H7 (cell line): ENCODE measurements at places on chromosomes 2 and 18. TPM values are rescaled to one million over a fixed set of nuclear protein-coding genes. Genes with fewer than 3 reads are reported as not detected.

DNA sequence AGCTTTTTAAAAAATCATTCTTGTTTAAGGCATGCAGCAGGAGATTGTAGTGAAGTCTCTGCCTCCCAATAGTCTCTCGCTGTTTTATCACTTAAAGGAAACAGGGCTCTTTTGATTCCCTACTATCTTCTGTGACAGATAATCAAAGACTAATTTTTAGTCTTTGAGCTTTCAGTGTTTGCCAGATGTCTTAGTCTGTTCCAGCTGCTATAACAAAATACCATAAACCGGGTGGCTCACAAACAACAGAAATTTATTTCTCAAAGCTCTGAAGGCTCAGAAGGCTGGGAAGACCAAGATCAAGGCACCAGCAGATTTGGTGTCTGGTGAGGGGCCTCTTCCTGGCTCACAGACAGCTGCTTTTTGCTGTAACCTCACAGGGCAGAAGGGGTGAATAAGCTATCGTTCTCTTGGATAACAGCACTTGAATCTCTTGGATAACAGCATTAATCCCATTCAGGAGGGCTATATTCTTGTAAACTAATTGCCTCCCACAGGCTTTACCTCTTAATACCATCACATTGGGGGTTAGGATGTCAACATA, 37.8 kb upstream of the STAT4 start:
- no peak for DNase-seq

DNA sequence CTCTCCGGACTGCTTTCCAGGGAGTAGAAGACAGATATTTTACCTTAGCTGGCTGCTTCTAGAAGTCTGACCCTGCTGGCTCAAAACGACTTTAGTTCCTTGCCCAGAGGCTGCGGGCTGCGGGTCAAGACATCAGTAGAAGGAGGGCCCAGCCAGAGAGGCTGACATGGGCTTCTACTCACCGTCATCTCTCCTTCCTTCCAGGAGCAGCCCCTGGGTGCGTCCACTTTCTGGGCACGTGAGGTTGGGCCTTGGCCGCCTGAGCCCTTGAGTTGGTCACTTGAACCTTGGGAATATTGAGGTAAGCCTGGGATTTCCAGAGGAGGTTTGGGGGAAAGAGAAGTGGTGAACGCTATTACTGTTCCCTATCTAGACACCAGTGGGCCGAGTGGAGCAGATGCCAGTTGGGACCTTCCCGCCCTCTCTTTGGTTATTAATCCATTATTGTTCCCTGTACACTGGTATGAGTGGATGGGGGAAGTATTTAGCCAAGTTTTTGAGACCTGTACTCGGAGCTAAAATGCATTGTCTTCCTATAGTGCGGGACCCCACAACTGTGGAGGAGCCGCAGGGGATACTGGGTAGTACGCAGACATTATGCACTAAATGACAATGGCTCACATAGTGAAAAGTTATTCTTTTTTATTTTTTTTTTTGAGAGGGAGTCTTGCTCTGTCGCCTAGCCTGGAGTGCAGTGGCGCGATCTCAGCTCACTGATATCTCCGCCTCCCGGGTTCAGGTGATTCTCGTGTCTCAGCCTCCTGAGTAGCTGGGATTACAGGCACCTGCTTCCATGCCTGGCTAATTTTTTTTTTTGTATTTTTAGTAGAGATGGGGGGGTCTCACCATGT, 26.3 kb upstream of the CASP8 start:
- no peak for DNase-seq

The CCDC68 gene
- total RNA-seq: 0.10 TPM in 1 of 2 replicates, not detected in the other

The LPIN2 gene
- total RNA-seq: 10.8 and 11.8 TPM in 2 replicates

DNA sequence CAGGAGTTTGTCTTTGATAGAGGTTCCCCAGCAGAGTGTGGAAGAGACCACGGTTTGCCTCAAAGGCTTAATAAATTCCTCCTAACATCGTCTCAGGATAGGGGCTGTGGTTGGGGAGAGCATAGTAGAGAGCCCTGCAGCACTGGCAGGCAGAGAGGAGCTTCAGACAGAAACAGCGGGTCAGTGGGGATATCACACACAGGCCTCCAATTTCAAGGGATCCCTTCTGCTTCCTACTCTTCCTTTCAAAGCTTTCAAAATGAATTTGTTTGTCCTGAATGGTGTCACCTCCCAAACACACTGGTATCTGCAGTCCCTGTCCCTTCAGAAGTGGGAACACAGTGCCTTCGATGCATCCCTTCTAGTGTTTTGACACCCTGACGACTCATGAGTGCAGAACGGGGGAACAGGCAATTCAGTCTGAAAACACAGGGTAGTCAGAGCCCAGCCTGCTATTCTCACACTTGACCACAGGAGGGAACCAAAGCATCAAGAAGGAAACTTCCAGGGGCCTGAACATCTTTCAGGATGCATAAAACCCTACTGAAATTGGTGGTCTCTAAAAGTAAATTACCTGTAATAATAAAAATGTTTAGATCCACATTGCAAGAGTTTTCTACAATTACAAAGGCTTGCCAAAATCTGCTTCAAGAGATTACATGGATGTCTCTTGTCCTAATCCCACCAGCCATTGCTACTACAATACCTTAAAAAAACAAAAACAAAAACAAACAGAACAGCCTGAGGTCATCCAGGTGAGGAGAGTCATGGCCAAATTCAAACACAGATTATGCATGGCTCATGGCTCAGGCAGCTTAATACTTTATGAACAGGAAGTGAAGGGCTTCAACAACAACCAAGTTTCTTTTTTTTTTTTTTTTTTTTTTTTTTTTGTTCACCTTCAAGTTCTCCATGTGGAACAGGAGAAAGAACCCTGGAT, 49.8 kb downstream of the SLC14A2 start:
- DNase-seq: peak; percentile 82

- no peak for DNase-seq
Observed at GRCh38 chr2:26711457-26712161, 19.1 kb downstream of the KCNK3 start.

The SOX11 gene
- 20.9 and 26.6 TPM in 2 replicates for total RNA-seq
